GM04504 (cell line): ENCODE measurements at places on chromosomes 6 and 20.

DNA sequence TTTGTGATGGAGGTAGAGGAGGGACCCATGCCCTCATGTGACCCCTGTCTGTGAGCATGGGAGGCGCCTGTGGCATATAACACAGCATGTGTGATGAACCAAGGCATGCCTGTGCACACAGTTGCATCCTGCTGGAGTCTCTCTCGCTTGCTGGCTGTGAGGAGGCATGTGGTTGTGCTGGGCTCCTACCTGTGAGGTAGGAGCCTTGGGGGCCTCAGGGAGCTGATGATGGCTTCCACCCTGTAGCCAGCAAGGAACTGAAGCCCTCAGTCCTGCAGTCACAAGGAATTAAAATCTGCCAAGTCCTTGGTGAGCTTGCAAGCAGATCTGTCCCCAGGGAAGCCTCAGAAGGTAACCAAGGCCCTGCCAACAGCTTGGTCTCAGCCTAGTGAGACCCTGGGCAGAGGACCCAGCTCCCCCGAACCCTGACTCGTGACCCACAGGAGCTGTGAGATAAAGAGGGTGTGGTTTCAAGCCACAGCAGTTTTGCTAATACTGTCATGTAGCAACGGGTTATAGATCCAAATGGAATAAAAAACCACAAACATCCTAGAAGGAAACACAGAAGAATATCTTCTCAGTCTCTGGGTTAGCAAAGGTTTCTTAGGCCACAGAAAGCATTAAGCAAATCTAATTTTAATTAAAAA is 145.7 kb downstream of the WDR27 start:
- no peak for DNase-seq

- no peak for DNase-seq
These were observed 102.1 kb downstream of the ATP9A start for GRCh38 chr20:51666126-51666525.

DNA sequence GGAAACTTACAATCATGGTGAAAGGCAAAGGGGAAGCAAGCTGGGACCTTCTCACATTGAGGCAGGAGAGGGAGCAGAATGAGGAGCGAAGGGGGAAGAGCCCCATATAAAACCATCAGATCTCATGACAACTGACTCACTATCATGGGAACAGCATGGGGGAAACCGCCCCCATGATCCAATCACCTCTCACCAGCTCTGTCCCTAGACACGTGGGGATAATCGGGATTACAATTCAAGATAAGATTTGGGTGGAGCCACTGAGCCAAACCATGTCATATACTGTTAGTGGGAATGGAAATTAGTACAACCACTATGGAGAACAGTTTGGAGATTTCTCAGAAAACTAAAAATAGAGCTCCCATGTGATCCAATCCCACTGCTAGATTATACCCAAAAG is 163.7 kb downstream of the MANEA start:
- DNase-seq: no peak

DNA sequence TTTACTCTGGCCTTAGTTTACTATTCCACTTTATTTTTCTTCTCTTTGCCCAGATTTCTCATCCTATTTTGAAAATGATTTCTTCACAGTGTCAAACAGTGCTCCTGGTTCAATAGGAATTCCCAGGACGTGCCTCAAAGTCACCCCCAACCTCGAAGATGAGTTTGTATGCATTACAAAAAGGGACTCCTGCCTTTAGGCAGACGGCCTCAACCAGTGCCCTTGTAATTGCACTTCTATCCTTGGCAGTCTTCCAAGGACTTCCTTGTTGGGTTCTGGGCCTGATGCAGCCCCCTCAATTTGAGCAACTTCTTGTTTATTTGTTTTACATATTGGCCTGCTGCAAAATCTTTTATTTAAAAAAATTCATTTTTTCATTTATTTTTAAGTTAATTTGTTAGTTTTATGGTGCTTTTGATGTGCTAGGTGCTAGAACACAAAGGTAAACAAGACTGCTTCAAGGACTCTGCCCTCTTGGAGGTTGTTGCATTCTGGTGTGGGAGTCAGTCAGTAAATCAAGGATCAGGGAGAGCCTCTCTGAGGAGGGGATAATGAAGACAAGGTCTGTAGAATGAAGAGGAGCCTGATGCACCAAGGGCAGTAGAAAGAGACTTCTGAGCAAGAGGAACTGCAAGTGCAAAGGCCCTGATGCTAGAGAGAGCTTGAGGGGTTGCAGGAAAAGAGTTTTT is 181.5 kb upstream of the LAMP5 start:
- no peak for DNase-seq

- no peak for DNase-seq
These were observed 14.9 kb downstream of the BPIFA1 start for GRCh38 chr20:33250666-33251065.

DNA sequence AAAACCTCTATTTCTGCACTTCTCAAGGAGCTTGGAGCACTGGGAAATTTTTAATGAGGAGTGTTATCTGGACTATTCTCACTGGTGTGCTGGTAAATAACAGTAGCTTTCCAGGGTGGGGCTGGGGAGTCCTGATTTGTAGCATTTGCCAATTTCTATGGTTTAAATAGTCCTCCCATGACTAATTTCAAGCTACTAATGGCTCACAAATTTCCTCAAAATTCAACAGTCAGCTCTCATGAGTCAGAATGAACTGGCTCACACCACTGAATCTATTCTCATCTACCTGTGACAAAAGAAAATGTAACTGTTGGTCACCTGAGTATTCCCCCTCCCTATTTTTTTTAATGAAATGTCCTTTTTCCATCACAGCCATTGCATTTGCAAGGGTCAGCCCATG is 449.6 kb downstream of the KIF16B start:
- DNase-seq: no peak

DNA sequence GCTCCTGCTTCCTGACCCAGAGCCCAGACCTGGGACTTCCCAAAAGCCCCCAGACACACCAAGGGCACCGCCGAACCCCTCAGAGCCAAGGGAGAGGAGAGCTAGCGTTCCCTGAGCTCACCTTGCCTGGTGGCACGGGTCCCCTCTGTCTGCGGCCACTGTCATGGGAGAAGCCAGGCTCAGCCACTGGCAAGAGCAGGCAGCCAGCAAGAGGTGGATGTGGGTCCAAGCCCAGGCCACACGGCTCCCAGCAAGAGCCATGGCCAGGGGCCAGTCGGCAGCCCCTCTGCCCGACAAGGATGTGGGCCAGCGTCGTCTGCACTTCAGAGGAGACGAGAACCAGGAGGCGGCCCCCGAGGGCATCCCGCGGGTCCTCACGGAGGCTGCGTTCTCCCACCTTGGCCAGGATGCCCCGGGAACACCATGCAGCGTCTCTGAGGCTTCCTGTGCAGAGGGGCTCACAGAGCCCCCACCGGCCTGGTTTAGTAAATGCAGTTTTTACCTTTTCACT is 2.2 kb upstream of the PPDPF start:
- DNase-seq: no peak

- no peak for DNase-seq
These were observed 23.9 kb downstream of the NOL4L start for GRCh38 chr20:32560989-32561830.
